ENCODE measurements at places on chromosomes 2 and 18.
A peak's percentile ranks its signal among the peaks of the same experiment; 100 is the strongest.

GRCh38 chr2:40201425-40201824 is 250.5 kb downstream of the SLC8A1 start:
- DNase-seq = no peak

DNA sequence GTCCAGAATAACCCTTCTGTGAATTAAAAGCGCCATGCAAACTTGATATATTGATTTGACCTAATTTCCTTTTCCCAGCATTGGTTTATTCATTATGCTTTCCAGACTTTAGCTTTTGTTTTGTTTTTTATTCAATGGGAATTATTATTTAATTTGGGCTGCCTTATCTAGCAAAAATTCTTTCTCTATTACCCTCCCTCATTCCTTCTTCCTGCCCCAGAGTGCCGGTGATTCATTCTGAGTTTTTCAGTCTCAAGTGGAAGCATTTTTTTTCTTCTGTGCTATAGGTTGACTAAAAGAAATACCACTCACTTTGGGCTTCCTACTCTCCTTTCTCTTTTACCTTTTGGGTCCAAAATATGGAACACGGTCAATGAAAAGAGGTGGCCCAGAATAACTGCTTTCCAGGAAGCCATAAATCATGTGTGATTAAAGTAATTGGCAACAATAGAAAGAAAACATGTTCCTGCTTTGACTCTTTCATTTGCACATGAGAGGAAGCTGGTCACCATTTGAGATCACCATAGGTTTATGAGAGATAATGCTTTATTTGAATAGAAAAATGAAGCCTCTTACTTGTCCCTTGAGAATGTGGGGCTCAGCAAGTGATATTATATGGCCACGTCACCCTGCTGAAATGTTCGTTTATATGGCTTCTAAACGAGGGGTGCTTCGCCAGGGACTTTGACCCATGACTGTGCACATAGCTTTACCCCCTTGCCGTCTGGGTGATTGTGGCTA is 422.8 kb upstream of the ZEB2 start:
- peak; percentile 37 for DNase-seq

DNA sequence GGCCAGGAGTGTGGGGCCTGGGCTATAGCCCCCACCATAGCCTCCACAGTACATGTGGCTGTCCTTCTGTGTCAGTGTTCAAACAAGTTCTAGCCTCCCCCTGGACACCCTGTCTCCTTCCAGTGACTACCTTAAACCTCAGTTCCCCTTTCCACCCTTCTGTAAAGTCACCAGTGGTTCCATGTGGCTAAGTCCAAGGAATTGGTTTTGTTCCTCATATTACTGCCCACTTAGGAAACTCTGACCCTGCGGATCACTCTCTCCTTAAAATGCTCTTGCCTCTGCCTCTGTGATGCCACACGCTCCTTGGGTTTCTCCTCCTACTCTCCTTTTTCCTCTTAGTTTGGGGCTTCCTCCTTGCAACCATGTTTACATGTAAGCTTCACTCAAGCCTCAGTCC is 27.8 kb upstream of the REL start:
- DNase-seq = no peak

DNA sequence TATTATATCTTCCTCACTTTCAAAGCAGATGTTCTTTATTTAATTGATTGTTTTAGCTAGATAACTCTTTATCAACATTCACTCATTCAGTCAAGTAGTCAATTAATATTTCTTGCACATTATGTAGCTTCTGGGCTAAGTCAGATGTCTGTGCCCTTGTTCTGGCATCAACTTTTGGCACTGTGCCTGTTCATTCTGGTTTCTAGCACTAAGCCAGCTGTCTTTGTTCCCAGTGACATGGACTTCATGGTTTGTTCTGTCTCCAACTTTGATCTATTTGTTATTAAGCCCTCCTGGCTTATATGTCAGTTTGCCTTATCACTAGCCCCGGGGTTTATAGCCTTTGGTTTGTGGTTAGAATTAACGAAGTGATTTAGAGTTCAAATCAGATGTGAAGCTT is 247.9 kb upstream of the SYT4 start:
- no peak for DNase-seq

- DNase-seq = no peak
Observed at GRCh38 chr18:23662309-23663263, at the start of gene ANKRD29. TSS of gene ANKRD29 (minus strand) at chr18:23662911. CDS start at chr18:23662730, 181 bp downstream.

- DNase-seq = peak; percentile 91
Observed at GRCh38 chr2:189613077-189613636, 32.6 kb upstream of the SLC40A1 start.

DNA sequence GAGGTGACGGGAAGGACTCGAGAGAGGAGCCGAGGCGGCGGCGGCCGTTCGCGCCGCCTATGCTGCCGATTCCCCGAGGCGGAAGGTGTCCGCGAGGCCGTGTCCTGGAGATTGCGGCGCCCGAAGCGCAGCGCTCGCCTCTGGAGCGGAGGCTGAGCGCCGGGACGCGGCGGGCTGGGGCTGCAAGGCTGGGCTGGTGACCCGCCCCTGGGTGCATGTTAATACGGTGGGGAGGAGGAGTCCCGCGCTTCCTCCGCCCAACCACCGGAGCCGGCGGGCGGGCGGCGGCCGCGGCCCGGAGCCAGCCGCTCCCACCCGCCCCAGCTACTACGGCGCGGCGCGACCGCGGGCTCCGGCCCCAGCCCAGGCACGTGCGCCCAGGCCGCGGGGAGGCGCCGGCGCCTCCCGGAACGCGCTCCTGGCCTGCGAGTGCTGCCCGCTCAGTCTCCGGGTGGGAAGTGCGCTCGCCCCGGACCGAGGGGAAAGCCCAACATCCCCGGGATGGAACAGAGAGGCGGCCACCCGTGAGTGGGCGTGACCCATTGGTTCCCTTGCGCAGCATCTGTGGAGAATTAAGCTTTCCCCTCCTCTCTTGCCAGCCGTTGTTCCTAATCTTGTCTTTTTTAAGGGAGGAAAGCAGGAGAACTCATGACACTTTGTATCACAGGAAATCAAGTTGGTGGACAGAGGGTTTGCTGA is at the start of gene DLGAP1:
Gene DLGAP1, minus strand, starts transcription at position 195 of the 699 bp plus-strand sequence.
- no peak for DNase-seq

DNA sequence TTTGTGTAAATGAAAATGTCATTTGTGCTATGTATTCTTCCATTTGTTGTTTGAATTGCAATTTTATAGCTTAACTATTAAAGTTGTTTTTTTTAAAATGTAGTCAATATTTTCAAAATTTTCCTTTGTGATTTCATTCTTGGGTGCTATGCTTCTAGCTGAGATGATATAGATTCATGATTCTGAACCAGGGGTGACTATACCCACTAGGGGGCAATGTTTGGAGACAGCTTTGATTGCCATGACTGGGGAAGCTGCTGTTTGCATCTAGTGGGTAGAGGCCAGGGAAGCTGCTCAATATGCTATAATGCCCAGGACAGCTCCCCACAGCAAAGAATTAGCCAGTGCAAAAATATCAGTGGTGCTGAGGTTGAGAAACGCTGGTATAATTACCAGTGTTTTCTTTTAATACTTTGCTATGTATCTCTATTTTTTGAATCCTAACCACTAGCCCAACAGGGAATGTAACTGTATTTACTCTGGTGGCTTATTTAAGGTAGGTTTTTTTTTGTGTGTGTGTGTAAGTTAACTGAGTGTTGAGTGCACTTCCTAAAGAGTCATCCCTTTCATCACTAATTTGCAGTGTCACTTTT is 99.7 kb downstream of the MEP1B start:
- DNase-seq = no peak

DNA sequence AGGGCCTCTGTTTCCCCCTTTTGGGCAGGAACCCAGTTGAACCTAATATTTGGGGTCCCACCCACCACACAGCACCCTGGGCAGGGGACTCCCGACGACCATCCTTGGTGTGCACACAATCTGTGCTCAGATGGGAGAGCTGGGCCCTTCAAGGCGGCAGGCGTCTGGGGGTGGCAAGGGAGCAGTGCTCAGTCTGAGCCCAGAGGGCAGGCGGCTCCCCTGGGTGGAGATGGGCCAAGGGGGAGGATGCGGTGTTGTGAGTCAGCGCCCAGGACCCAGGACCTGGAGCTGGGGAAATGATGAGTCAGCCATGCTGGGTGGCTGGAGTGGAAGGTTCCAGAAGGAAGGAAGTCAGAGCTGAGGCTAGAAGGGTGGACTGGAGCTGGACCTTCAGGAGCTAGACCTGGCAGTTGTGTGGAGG is 3.8 kb downstream of the PROM2 start:
- peak; percentile 13 for DNase-seq

- no peak for DNase-seq
Observed at GRCh38 chr2:231053846-231054245, 2.8 kb upstream of the PSMD1 start.

DNA sequence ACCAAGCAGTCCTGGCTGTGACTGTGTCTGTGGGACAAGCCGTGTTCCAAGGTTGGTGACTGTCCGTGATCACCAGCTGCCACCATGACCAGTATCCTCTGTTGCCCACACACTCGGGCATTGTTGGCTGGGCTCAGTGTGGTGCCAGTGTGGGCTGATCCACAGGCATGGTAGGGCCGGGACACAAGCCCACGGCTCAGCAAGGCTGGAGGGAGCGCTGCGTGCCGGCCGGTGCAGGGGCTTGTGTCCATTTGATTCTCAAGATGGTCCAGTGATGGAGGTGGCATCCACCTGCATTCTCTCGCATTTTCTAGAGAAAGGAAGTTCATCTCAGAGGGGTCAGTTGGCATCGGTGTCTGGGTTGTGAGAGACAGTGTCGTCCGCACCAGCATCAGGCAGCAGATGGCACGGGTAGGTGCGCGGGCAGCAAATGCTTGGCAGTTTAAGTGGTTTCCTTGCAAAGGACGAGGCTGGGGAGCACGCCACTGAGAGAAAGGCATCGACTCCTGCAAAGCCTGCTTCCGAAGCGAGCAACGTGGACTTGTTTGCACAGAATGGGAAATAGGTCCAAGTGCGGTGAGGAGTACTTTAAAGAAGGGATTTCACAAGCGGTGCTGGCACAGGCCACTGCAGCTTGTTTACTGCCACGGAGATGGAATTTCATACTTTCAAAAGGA is 20.9 kb downstream of the TWIST2 start:
- no peak for DNase-seq

GRCh38 chr2:12809526-12809925 is 92.8 kb downstream of the TRIB2 start:
- no peak for DNase-seq

- DNase-seq = no peak
Observed at GRCh38 chr2:100136310-100136709, 6.1 kb downstream of the AFF3 start.

- no peak for DNase-seq
Observed at GRCh38 chr18:11998193-11998592, 16.9 kb downstream of the IMPA2 start.

DNA sequence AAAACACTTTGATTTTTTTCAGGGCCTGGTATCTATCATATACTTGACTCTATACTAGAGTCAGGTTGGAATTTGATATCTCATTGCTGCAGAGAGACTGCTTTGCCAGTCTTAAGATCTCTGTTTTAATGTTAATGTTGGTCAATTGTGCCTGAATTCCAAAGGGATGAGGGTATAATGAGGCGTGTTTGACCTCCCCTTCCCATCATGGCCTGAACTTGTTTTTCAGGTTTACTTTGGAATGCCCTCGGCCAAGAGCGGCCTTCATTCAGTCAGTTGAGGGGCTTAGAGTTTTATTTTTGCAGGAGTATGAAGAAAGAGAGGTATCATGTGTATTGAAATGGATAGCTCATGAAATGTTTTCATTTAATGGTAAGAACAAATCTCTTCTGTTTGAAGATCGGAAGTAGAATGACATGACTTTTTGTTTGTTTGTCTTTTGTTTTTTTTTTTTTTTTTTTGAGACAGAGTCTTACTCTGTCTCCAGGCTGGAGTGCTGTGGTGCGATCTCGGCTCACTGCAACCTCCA is 119.0 kb downstream of the KIAA1328 start:
- DNase-seq = no peak

DNA sequence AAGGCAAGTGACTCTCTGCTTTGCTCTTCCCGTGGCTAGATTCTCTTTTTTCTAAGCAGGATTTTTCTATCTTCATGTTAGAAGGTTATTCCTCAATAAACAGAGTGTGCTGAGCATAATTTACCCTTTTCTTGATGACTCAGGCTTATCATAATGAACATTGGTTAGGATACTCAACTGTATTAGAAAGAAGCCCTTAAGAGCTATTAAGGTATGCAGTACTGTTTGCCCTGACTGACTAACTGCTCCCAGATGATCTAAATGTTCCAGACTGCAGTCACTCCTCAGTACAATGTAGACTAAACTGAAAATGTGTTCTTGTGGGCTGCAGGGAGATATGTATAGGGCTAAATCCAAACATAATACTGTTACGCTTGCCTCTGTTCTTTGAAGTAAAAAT is 687.8 kb downstream of the NUP35 start:
- DNase-seq = peak; percentile 11

- peak; percentile 91 for DNase-seq
Observed at GRCh38 chr2:106197878-106198277, 3.8 kb upstream of the UXS1 start.

- no peak for DNase-seq
Observed at GRCh38 chr2:21220930-21221329, 97.2 kb downstream of the TDRD15 start.

- no peak for DNase-seq
Observed at GRCh38 chr2:129378186-129378585, 601.3 kb upstream of the RAB6C start.

GRCh38 chr2:5937851-5938565 is 245.8 kb downstream of the SOX11 start:
- DNase-seq = no peak

DNA sequence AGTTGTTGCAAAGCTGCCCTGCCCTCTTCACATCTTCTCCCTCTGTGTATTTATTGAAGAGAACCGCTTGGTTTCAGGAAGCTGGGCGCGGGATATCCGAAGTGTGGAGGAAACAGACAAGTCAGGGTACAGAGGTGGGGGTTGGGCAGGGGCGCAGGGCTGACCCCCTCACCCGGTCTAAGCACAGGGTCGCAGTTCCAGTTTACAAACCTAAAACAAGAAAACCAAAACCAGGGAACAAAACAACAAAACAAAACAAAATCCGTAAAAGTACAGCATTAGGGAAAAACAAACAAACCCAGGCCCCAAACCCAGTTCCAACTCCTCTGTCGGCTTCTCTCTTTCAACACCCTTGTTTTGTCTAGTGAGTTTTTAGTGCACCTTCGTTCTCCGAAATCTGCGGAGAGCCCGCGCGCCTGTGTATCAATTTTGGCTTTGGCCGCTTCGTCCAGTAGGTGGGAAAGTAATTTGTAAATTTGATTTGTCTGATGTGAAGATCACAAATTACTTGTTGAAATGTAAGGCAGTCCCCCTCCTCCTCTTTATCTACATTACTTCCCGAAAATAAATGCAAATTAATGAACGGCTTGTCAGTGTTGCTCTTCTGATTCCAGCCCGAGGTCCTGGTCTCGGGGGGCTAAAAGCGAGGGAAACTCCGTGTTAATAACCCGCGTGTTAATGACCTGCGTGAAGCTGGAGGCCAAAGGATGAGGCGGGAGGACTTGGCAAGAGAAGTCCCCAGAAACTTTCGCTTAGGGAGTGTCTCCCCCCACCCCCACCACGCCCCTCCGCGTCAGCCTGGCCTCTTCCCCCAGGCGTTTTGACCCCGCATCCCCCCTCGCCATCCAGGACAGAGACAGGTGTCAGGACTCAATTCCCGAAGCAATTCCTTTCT is 6.9 kb downstream of the OTX1 start:
- DNase-seq = no peak

DNA sequence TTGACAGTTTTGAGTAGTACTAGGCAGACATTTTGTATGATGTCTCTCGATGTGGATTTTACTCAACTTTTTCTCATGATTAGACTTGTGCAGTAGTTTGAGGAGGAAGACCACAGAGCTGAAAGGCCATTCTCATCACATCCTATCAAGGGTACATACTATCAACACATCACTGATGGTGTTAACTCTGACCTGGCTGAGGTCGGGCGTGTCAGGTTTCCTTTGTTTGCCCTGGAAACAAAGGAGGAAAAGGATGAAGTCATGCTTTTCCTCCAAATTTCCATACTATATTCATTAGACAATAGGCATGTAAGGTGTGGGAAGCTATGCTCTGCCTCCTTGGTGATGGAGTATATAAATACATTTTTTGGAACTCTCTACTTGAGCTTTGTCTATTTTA is 211.1 kb downstream of the DSEL start:
- no peak for DNase-seq
